ENCODE measurements at places on chromosomes 5 and 9.

- no peak for DNase-seq
Observed at GRCh38 chr5:54136516-54137440, 173.6 kb downstream of the ARL15 start.

- no peak for DNase-seq
Observed at GRCh38 chr5:34002629-34003328, 5.1 kb downstream of the AMACR start.

DNA sequence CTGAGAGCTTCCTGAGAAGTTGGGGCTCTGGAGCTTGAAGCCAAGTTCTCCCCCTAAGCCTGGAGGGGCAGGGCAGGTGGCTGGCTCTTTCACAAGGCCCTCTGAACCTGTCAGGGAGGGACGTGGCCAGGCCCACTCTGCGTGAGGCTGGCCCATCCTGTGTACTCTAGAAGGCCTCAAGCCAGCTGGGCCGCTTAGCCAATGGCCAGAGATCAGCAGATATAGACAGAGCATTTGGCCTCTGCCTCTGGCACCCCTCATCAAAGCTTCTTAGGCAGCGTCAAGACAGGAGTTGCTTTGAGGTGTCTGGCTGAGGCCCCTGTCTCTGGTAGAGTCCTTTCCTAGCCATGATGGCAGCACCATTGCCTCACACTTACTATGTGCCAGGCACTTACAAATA is 105.6 kb downstream of the FGF18 start:
- DNase-seq = no peak

DNA sequence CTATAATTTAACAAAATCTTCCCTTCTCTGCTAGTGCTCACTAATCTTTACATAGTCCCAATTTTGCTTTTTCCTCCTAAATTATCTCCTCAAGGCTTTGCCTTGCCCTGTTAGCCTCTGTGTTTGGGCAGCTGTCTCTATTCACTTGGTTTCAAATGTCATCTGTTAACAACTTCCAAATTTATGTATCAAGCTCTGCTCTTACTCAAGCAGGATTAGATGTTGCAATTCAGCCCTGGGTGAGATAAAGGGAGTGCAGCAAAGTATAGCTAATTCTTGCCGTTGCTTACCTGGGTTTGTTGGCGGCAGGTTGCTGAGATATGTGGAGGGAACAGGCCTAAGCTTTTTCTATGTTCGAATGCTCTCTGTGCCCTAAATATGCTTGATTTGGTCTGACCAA is 483.8 kb downstream of the DMAC1 start:
- DNase-seq = no peak

- no peak for DNase-seq
Observed at GRCh38 chr9:1018121-1018520, 32.0 kb upstream of the DMRT2 start.

DNA sequence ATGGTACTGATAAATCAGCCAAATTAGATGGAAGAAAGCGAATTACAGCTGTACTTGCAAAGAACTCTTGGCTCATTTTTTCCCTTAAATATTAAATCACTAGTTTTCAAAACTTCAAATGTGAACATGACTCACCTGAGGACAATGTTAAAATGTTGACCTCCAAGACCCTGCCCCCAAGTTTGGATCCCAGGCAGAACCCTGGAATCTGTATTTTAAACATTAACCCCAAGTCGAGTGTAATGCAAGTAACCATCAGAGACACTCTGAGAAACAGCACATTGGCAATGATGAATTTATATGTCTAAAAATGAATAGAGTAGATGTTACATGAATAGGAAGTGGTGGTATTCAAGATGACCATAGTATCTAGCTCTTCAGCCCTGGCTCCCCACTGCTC is 2.3 kb upstream of the CD274 start:
- DNase-seq = no peak

GRCh38 chr5:56383761-56384160 is 150.6 kb upstream of the ANKRD55 start:
- DNase-seq = no peak

DNA sequence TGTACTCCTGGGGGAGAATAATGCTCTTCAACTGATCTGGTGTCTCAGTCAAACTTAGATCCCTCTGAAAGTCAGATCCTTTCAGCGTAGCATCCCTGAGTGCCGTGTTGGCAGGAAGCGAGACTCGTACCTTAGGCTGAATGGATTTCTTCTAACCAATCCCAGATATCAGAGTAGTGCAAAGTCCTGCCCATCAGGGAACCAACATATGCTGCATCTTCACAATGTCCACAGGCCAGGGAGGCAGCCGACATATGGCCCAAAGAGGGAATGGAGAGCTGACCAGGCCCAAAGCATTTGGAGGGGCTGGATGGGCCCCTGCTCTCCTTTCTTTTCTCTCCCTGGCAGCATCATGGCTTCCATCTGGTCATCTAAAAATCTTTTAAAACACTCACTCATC is 497.0 kb upstream of the DAP start:
- DNase-seq = no peak

GRCh38 chr5:11050596-11051304 is 289.7 kb upstream of the DAP start:
- no peak for DNase-seq

- DNase-seq = no peak
Observed at GRCh38 chr9:78298046-78298765, 1.3 kb downstream of the PSAT1 start.
